ENCODE measurements at places on chromosomes 2 and 18. TPM values are rescaled to one million over a fixed set of nuclear protein-coding genes. Genes with fewer than 3 reads are reported as not detected.

IL1R1 gene
- 8.9 TPM for total RNA-seq

IGFBP2 gene
- 248 TPM for total RNA-seq

ASB18 gene
- not detected for total RNA-seq

KCNG2 gene
- not detected for total RNA-seq

PRSS56 gene
- not detected for total RNA-seq

C2orf78 gene
- not detected for total RNA-seq

CNPPD1 gene
- total RNA-seq, result 37.0 TPM

KHK gene
- total RNA-seq, result 2.0 TPM

RAX gene
- not detected for total RNA-seq

TWIST2 gene
- 0.20 TPM for total RNA-seq

DAPL1 gene
- not detected for total RNA-seq

HOXD13 gene
- not detected for total RNA-seq

DHRS9 gene
- not detected for total RNA-seq

CNTNAP5 gene
- not detected for total RNA-seq

ALLC gene
- total RNA-seq, result not detected

SAG gene
- total RNA-seq, result not detected

SNTG2 gene
- not detected for total RNA-seq

ALPG gene
- total RNA-seq, result 0.07 TPM

SIX3 gene
- not detected for total RNA-seq

NAT8 gene
- not detected for total RNA-seq

ERMN gene
- not detected for total RNA-seq

OR6B2 gene
- not detected for total RNA-seq

GAL3ST2 gene
- not detected for total RNA-seq

ACOXL gene
- not detected for total RNA-seq

All from mammary microvascular endothelial cell (primary cell).